ENCODE measurements at places on chromosomes 5 and 9. TPM values are rescaled to one million over a fixed set of nuclear protein-coding genes. Genes with fewer than 3 reads are reported as not detected.
A peak's percentile ranks its signal among the peaks of the same experiment; 100 is the strongest.

The HMMR gene
- polyA plus RNA-seq: 4.7 TPM

The CCDC187 gene
- 0.05 TPM for polyA plus RNA-seq

The SLC6A3 gene
- polyA plus RNA-seq: 0.95 TPM

The ARAP3 gene
- polyA plus RNA-seq: 9.9 TPM

The SPATA31D4 gene
- not detected for polyA plus RNA-seq

The ZBTB34 gene
- polyA plus RNA-seq: 16.0 TPM

The IFNK gene
- not detected for polyA plus RNA-seq

GRCh38 chr5:19795218-19795617 lies 192.8 kb downstream of the CDH18 start:
- DNase-seq: no peak

DNA sequence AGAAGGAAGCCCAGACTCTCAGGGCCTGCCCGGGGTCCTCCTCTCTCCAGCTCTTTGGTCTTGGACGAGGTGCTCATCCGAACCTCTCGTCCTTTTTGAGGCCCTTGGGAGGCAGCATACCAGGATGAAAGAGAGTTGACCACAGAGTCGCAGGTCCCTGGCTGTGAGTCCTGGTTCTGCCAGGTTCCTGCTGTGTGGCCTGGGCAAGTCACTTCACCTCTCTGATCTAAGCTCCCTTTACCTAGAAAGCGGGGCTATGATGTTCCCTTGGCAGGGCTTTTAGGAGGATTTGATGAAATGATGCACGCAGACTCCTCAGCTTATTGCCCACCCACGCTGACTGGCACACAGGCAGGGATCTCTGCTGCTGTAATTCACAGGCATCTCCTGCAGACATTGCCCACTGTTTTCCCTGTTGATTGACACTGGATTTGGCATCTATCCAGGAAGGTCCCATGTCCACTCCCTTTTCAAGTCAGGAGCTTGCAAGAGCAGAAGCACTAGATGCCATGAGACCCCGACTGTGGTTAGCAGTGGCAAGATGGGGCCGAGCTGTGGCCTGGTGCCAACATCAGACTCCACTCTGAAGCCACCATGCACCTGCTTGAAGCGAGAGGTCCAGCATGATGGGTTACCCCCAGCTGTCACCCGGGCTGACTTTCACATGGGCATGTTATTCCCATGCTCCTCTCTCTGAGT lies 71.5 kb downstream of the MACROH2A1 start:
- DNase-seq: peak; percentile 16

GRCh38 chr5:30030101-30030500 lies 1163.4 kb upstream of the CDH6 start:
- DNase-seq: no peak

GRCh38 chr5:66814146-66814991 lies 218.2 kb downstream of the MAST4 start:
- no peak for DNase-seq

DNA sequence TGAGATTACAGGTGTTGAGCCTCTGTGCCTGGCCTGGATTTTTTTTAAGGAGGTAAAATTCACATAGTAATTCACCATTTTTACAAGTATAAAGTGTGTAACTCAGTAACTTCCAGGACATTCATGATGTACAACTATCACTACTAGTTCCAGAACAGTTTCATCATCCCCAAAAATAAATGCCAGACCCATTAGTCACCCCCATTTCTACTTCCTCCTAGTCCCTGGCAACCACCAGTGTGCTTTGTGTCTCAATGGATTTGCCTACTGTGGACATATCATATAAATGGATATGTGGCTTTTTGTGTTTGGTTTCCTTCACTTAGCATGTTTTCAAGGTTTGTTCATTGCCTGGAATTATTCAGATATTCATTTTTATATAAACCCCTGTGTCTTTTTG lies 72.5 kb upstream of the PANK3 start:
- DNase-seq: no peak

DNA sequence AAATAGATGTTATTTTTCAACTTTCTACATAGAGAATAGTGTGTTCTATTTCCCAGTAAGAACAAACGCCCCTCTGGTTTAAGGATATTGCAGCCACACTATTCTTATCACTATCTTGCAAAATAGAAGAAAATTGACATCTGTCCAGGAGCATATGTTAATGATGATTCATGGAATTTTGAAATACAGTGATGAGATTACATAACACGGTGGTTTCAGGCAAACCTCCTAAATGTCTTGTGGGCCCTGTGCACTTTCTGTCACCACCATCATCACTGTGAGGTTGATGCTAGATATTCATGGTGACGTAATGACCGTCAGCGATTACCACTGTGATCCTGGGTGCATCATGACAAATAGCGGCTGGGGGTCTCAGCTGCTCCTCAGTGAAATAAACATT lies 48.1 kb downstream of the CFAP90 start:
- DNase-seq: no peak

DNA sequence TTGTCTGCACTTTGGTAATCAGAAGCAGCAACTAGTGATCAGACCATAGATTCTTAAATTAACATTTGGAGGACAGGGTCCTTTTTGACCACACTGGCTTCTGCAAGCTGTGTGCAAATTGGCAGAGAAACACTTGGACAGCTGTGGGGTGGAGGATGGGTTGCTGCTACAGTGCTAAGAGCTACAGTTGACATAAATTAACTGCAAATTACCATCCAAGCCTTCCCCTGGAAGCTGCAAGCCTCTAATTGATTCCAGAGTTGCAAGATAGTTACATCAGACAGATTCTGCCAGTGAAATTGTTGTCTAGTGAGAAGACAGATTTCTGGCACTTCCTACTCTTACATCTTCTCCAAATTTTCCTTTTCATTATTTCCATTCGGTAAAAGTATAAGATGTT lies 517.7 kb downstream of the DIRAS2 start:
- no peak for DNase-seq

DNA sequence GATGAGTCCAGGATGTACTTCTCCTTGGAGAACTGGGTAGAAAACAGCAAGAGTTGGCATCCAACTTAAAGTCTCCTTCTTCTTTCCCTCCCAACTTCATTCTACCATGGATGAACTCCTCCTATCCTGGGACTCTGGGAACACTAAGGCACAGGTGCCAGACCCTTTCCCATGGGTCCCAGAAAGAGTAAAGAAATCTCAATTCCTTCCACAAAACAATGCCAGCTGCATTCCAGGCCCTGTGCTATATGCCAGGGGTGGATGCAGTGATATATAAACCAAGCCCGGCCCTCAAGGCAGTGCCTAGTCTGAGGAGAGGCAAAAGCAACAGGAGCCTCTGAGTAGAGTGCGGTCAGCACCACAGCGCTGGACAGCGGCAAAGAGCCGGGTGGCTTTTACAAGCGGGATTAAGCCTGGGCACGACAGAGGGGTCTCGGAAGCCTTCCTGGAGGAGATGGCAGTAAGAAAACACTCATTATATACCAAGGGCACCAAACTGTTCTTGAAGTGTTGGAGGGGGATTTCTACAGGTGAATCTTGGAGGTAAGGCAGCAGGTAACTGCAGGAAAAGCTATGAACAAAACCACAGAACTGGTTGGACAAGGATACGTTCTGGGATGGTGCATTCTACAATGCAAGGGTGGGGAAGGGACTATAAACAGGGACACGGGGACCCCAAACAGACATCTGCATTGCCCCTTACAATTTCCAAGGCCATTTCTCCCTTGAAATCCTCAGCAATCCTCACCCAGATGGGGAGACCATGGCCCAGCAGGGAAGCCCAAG lies 16.4 kb upstream of the TOR2A start:
- DNase-seq: no peak

- no peak for DNase-seq
Measured at GRCh38 chr9:69155341-69156030, 18.6 kb upstream of the TJP2 start.

DNA sequence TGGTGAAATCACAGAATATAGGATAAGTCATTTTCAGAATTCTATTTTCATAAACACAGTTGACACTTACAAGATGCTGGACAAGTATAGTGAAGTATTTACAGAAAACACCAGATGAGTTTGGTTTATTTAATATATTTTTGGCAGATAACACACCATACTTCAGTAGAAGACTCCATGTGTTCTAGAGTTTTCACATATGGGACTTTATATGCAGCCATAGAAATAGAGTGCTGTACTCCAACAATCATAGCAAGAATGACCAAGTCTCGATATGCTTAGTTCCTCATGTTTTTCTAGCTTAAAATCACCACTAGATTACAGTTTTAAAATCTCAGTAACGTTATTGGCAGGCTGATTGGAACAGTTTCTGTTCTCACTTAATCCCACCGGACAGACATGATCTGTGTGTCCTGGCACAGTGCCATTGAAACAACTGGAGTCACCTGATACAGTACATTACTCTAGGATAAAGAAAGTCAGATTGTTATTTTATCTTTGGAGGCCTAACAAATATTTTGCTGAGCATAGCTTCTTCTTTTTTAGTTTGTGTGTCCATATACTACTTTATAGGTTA lies 45.8 kb upstream of the ERBIN start:
- peak; percentile 76 for DNase-seq

DNA sequence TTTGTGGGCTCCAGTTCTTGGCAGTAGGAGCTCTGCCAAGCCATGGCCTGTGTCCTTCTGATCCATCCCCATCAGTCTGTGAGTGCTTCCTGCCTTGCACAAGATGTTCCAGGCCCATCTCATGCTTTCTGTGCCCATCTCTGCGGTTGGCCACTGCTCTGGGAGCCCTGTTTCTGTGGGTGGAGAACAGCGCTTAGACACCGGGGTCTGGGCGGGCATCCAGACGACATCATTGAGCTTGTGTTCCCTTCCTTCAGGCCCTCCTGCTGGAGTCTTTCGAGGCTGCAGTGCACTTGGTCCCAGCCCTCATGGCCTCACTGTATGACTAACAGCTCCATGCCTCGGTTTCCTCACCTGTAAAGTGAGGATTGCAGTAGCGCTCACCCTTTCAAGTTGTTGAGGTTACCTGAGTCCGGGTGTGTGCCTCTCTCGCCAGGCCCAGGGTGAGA lies 14.9 kb upstream of the CARD19 start:
- no peak for DNase-seq
